ENCODE measurements at places on chromosomes 13 and 19.

DNA sequence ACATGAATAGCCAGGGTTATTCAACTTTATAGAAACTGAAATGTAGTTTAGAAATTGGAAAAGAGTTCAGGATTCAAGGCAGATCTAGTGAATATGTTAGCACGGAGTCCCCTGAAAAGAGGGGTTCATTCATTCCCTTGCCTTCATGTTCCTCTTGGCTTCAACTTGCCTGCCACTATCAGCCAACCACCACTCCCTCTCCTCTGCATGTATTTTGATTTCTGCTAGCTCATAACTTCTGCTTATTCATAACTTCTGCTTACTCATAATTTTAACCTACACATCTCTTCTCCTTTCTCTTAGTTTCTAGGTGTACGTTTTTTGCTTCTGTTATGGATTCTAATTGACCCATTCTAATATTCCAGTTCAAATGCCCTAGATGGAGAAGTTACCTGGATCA lies 5.5 kb upstream of the SERTM1 start:
- no peak for DNase-seq

DNA sequence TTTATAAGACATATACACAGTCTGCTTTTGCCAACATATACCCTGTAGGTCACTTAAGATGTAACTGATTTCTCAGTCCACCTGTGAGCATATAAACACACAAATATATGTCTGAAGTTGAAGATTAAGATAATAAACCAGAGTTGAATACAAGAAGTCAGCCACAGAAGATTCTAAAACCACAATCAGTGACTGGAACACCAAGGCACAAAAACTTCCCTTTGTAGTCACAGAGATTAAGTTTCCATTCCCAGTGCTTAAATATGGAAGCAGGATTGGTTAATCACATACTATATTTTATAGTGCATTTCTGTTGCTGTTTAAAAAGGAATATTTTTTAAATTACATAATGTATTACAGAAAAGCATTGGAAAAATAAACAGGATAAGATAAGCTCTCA lies 39.9 kb downstream of the MTMR6 start:
- no peak for DNase-seq

DNA sequence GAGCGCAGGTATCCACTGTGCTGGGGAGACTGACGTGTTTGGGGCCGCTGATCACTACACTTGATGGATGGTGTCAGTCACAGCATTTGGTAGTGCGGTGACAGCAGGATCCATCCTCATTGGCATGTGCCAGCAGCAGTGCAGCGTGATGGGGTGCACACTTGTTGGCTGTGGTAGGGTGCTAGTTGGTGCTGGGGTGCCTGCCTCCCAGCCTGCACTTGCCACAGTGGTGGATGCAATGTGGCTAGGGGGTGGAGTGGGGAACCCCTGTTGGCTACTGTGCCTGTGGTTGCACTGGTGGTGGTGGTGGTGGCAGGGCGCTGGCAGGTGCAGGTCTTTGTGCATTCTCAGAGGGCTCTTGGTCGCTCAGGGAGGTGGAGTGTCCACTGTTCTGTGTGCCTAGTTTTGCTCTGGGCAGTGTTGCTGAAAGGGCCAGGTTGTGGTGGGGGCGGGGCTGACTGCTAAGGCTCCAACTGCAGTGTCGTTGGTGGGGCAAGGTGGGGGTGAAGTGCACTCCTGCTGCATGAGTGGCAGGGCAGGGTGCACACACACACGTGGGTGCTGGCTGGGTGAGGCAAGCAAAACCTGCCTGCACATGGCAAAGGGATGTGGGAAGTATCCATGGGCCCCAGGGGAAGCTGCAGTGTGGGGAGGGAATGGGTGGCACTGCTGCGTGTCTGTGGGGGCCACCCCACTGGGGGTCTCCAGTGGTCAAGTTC lies 84.8 kb downstream of the ZMYM2 start:
- no peak for DNase-seq

DNA sequence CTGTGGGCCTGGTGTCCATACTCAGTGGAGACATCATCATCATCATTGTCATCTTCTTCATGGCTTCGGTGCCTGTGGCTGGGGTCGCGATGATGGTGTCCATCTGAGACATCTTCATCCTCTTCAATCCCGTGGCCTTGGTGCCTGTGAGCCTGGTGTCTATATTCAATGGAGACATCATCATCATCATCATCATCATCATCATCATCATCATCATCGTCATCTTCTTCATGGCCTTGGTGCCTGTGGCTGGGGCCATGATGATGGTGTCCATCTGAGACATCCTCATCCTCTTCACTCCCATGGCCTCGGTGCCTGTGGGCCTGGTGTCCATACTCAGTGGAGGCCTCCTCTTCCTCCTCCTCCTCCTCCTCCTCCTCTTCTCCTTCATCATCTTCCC lies 917 bp downstream of the HRC start:
- no peak for DNase-seq

DNA sequence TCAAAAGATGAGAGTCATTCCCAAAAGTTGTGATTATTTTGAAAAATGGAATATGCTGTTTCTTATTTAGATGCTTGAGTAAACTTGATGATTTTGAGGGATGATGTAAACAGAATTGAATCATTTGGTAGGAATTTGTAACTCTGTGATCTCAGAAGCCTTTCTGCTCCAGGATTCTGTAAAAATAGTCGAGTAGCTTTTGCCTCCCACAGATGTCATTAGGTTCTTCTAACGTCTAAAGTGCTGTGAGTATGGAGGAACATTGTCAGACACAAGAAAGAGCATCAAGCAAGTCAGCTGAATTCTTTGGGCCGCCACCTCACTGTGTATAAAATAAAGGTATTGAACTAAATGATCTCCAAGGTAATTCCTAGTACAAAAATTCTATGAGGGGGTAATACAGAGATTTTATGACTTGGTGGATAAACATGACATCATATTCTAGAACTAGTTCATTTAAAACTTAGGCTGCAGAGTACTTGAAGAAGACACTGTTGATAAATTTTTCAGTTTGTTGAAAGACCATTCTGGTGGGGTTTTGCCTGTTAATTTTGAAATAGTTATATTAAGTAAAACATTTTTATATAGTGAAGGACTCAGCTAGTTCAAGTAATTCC lies 1.4 kb upstream of the GPR183 start:
- DNase-seq: no peak

All from stimulated activated CD4-positive, alpha-beta T cell treated with anti-CD3 and anti-CD28 coated beads, Interleukin-15, amount 100 ng/mL, for 48 hours (primary cell).